ENCODE measurements at places on chromosomes 4 and X.

GRCh38 chr4:25092139-25092538 lies 61.4 kb upstream of the LGI2 start:
- DNase-seq: no peak

DNA sequence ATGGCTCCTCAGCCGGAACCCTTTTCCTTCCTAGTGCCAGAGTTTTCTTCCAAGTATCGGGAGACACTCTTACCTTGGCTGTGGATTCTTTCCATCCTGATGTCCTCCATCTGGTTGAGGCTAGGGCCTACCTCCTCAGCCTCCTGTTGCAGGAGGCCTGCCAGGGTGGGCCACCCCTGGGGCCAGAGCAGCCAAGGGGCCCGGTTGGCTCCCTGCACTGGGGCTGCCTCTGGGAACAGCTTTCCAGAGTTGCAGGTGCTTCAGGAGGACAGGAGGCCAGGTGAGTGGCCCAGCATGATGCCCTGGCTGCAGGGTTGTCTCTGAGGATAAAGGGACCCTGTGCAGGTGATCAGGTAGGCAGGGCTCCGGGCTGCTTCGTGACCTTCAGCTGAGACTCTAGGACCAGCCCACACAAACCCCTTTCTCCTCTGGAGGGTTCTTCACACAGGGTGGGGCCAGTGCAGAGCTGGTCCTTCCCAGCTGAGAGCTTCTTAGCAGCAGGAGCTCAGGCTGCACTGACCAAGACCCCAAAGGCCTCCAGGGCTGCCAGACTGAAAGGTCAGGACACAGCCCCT lies 5.3 kb upstream of the GPR78 start:
- no peak for DNase-seq

DNA sequence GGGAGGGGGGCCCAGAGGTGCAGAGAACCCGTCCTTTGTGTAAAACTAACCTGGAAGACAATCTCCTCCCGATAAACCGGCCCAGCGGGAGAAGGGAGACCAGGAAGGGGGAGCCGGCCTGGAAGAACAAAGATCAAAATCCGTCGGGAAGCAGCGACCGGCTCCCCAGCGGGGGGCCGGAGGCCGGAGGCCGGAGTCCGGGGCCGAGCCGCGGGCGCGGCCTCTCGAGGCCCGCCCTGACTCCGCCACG lies 552 bp downstream of the ZDHHC9 start:
- DNase-seq: no peak

DNA sequence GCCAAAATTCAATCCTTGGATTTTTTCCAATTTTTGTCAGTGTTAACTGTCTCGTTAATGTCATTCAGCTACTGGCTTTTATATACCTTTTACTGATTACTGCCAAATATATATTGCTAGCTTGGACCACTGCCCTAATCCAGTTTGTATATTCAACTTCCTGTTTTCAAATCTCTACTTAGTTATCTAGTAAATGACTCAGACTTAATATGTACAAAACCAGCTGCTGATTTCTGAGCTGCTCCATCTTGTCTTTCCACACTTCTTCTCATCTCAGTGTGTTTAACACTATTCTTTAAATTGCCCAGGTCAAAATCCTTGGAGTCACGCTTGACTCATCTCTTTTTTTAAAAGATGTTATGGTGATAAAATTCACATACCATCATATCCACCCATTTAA lies 1196.7 kb downstream of the RAPGEF2 start:
- no peak for DNase-seq

DNA sequence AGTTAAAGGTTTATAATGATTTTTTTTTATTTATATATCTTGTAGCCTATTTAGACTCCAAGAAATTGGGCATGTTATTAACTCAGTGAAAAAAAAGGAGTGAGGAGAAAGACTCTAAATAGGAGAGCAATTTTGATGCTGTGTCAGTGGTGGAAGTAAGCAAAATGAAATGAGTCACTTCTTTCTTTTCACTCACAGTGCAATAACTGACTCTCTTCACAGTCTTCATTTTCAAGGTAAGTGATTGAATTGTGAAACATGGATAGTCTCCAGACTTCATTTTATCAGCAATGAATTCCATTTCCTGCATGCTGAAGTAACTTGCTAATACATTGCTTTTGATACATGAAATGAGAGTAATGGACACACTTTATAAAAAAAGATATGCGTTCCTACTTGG lies 2271.5 kb downstream of the PCDH7 start:
- no peak for DNase-seq

DNA sequence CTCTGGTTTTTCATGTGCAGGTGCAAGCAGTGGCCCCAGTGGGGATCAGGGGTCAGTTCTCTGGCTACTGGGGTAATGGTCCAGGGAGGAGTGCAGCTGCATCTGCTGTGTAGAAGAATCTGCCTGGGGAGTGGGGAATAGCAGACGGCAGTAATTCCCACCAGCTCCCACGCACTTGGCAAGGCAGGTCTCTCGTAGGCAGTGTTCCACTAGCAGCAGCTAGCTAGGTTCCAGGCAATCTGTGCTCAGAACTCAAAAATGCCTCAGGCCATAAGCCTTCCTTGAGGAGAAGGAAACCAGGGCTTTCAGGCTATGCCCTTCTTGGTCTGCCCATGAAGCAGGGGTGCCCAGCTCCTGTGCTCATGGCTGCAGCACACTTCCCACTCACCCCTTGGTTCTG lies 38.8 kb downstream of the DCLK2 start:
- no peak for DNase-seq

GRCh38 chrX:53732797-53733196 lies 46.3 kb upstream of the HUWE1 start:
- DNase-seq: no peak

- DNase-seq: no peak
Observed at GRCh38 chr4:187251896-187252295, 528.2 kb upstream of the FAT1 start.

DNA sequence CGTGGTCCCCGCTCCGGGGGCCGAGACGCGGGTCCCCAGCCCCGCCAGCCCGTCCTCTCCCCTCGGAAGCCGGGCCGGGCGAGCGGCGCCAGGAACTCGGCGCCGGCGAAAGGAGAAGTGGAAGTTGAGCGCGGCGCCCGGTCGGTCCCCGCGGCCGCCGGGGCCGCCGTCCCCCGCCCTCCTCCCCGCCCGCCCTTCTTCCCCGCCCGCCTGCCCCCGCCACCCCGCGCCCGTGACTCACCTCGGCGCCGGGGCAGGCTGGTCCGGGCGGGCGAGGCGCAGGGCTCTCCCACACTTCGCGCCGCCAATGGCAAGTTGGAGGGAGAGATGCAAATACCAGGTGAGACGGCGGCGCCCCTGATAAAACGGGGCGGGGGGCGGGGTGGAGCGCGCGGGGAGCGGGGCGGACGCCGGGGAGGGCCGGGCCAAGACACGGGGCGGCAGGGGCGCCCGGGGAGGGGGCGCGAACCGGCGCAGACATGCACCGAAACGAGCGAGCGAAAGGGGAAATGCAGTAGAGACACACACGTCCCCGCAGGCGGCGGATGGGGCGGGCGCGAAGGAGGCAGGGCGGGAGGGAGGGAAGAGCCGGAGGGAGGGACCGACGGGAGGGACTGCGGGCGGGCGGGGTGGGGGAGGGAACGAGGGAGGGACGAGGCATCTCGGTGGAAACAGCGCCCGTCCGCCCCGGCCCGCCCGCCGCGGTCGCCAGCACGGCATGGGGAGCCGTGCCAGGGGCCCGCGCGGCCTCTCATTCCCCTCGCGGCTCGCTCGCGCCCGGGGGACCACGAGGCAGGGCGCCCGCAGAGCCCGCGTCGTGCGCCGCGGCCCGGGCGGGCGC lies at the start of gene ELF4:
ELF4 (minus strand) TSS at position 119 of the 841 bp plus-strand sequence. CDS start 29,167 bp downstream, outside the sequence.
- peak; percentile 43 for DNase-seq

GRCh38 chr4:152700151-152700550 lies 20.4 kb upstream of the TMEM154 start:
- DNase-seq: no peak

DNA sequence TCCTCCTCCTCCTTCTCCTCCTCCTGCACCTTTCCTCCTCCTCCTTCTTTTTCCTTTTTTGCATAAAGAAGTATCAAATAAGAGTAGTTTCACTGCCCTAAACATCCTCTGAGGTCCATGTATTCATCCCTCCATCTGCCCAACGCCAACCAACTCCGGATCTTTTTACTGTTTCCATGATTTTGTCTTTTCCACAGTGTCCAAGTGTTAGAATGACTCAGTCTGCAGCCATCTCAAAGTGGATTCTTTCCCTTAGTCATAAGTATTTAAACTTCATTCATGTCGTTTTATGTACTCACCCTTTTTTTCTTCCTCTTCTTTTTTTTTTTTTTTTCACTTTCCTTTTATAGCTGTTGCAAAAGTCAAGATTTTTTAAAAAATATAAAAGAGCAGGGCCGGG lies 12.9 kb downstream of the CSF2RA start:
- DNase-seq: no peak

DNA sequence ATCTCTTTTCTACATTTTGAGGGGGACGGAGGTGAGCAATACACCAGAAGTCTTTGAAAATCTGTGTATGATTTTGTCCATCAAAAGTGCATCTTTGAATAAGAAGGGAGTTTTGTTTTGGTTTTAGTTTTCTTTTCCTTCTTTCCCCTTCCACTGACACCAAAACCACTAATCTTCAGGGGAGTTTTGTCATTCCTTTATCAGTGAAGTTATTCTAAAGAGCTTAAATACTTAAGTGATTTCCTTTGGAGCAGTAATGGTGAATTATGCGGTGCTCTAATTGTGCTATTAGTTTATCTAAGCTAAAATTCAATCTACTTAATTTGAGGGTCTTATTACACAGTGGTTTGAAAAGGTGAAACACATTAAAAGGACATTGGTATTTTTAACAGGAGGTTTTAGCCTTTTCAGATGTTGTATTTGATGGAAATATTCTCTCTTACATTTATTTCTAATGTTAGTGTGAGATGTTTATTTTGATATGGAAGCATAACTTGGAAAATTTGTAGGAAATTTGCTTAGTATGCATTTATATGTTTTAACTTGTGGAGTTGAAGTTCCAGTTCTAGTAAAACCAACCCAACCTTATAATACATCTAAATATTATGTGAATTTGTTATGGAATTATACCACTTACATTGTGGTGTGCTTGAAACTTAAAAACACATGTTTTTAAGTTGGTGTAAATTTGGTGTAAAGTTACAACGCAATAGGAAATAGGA lies 124.9 kb downstream of the PCDH7 start:
- DNase-seq: no peak

DNA sequence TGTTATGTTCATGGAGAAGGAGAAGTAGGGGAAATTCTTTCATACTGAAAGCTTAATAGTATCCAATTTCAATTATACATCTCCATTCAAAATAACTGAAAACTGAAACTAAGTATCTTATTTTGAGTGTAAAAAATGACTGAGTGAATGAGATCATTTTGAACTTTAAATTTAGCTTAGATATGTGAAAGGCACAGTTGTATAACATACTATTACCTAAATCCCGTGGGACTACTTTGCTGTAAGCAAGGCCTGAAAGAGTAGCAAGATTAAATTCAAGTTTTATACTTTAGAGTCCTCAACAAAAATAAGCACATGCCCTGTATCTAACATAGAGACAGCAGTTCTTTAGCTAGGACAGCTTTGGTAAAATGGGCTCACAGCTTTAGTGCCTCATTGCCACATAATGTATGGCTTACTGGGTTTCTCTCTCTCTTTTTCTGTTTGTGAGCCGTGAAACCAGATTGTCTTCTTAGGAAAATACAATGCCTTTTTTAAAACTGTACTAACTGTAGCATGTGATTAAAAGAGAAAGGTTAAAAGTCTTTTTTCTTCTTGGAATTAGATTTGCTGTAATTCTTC lies 43.2 kb downstream of the GSTCD start:
- DNase-seq: no peak

DNA sequence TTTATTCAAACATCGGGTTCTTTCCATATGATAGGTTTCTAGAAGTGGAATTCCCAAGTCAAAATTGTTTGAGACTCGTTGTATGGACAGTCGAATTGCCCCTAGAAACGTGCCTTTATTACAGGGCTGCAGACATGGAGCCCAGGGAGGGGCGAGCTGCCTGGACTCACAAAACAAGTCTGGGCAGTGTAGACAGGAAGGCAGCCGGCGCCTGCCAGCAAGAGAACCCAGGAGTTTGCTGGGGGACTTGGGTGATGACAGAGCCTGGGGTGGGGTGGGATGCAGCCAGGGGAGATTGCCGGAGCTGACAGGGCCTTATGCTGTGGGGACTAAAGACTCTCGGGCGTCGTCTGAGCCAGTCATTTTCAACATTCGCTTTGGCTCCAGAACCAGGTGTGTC lies 107.4 kb upstream of the MSX1 start:
- no peak for DNase-seq

- no peak for DNase-seq
Observed at GRCh38 chrX:41837270-41837944, 85.9 kb downstream of the CASK start.

- DNase-seq: no peak
Observed at GRCh38 chrX:45050558-45050957, 150.1 kb downstream of the DIPK2B start.

GRCh38 chr4:3671571-3672464 lies 94.4 kb upstream of the ADRA2C start:
- DNase-seq: no peak

- no peak for DNase-seq
Observed at GRCh38 chrX:150854856-150855255, 43.6 kb downstream of the CD99L2 start.

DNA sequence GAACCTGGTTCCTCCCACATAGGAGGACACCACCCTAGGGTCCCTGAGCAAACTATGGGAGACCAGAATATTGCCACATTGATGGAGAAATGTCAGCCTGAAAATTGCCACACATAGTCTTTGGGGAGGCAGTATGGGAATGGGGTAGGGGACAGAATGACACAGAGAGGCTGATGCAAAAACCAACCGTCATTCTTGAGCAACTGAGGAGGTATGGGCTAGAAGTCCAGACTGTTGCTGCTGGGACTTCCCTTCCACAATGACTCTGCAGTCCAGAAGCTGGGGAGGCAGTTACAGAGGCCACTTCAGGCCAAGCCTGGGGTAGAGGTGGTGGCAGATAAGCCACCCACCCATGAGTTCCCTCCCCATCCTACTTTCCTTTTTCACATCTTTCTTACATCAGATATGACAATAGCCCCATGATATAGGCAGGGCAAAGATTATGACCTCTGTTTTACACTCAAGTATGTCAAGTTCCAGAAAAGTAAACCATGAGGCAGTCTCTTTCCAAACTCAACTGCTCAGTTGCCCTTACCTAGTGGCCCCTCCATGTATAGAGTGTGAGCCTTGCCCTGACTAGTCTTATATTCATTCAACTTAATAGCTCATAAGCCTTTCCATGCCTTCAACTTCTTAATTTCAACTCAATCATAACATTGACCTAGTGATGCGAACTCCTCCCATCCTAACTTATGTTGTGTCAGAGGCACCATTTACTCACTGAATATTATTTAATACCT lies 41.7 kb downstream of the VSIG4 start:
- no peak for DNase-seq

DNA sequence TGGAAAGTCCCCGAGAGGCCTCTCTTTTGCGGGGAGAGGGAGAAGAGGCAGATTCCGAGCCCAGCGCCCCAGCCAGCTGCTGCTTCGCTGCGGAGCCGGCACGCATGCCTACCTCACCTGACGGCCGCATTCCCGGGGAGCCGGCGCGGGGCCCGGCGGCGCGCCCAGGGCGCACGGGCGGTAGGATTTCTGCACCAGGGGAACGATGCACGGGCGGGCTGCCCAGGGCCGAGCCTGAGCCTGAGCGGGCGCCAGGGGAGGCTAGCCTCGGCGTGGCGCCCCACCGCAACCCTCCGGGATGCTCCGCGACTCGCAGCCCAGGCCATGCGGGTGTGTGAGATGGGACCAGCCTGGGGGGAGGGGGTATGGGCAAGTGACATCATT lies 81.3 kb upstream of the SCML1 start:
- DNase-seq: no peak
